HL-60 (cell line): ENCODE measurements at places on chromosomes 16 and 17.

GRCh38 chr16:19785512-19786130 is 67.5 kb downstream of the IQCK start:
- no peak for DNase-seq

DNA sequence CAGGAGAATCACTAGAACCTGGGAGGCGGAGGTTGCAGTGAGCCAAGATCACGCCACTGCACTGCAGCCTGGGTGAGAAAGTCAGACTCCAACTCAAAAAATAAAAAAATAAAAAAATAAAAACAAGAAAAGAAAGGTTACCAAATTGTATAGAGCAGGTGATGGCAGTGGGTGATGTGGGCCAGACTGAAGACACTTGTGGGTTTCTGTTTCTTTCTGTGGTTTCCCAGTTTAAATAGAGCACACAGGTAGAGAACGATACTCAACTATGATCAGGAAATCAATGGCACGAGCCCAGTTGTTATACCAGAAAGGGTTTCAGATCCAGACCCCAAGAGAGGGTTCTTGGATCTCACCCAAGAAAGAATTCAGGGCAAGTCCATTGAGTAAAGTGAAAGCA is 32.6 kb downstream of the NUBP1 start:
- no peak for DNase-seq

DNA sequence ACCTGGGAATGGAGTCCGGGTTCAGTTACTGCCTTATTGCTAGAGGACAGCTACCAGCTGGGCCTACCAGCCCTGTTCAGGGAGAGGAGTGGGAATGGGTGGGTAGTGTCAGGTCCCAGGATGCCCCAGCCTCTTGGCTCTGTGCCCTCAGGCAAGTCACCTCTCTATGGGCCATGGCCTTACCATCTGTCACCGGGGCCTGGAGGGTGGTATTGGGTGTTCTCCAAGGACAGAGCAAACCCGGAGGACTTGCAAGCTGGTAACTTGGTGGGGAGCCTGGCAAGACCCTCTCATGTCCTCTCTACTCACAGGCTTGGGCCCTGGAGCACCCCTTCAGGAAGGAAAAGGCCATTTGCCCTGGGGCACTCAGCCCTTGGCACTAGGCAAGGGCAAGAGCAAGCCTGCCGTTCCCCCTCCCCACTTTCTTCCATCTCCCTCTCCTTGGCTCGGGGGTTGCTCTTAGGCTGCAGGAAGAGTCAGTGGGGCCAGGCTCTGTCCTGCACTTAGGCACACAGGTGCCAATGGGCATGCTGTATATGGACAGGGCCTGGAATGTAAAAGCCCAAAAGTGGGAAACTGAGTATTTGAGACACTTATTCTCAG is 170.0 kb upstream of the ZNF267 start:
- DNase-seq = no peak

DNA sequence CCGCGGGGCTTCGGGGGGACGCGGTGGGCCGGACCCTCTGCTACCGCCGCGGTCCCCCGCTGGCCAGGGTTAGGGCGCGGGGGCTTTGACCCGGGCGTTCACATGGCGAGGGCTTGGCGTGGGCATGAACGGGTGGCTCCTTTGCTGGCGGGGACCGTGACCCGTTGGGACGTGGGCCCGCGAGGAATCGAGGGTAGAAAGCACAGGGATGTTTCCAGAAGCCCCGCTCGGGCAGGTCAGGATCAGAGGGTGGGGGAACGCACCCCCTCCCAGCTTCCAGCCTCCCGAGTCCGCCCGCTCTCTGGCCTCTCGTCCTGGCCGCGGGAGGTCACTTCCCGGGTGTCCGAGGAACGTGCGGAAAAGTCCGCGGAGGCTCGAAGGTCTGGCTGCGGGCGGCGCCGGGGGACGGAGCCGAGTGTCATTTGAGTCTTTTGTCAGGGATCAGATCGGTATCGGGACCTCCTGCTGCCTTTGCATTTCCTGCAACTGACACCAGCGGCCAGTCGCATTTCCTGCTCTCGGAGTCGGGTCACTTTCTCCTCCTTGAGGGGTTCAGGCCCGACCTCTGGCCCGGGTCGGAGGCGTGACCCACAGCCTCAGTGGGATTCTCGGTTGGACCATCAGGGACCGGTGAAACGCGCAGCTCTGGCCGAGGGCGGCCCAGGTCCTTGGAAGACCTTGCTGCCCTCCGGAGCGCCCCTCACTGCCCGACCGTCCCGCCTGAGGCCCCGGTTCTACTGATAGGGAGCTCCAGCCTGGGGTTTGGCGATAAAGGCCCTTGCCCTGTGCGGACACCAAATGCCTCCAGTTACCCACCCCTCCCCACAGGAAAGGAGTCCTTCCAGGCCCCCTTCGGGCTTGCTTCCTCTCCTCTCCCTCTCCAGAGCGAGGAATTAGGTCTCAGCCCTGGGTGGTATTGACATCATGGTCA is 702 bp upstream of the WNT3 start:
- no peak for DNase-seq

GRCh38 chr16:85879975-85880831 is 18.8 kb upstream of the IRF8 start:
- DNase-seq = no peak

GRCh38 chr17:74231928-74232907 is 18.8 kb downstream of the TTYH2 start:
- DNase-seq = no peak

DNA sequence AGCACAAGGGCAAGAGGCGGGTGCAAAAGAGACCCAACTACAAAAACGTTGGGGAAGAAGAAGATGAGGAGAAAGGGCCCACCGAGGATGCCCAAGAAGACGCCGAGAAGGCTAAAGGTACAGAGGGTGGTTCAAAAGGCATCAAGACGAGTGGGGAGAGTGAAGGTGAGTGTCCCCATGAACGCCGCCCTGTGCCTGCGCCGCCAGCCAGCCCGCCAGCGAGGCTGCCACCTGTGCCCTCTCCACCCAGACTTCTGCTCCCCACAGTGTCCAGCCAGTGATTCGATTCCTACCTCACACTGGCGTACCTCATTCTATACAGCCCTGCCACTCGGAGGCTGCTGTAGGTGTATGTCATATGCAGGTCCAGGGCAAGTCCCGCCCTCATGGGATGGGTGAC is 58.8 kb downstream of the CLEC16A start:
- DNase-seq = no peak

- DNase-seq = no peak
These were observed 10.1 kb upstream of the MAP2K6 start for GRCh38 chr17:69404399-69404798.

- DNase-seq = no peak
These were observed 148.2 kb downstream of the TMEM132E start for GRCh38 chr17:34727601-34728000.

DNA sequence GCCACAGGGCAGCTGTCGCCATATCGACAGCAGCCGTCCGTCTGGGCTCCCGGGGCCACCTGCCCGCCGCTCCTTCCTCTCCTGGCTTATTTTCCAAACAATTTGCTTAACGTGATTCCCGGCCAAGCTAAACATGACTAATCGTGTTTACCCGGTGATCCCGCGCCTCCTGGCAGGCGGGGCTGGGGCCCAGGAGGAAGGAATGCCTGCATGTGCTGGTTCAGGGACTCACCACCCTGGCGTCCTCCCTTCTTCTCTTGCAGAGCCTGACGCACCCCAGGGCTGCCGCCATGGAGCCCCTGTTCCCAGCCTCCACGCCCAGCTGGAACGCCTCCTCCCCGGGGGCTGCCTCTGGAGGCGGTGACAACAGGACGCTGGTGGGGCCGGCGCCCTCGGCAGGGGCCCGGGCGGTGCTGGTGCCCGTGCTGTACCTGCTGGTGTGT is 6.1 kb downstream of the SSTR5 start:
- DNase-seq = no peak

DNA sequence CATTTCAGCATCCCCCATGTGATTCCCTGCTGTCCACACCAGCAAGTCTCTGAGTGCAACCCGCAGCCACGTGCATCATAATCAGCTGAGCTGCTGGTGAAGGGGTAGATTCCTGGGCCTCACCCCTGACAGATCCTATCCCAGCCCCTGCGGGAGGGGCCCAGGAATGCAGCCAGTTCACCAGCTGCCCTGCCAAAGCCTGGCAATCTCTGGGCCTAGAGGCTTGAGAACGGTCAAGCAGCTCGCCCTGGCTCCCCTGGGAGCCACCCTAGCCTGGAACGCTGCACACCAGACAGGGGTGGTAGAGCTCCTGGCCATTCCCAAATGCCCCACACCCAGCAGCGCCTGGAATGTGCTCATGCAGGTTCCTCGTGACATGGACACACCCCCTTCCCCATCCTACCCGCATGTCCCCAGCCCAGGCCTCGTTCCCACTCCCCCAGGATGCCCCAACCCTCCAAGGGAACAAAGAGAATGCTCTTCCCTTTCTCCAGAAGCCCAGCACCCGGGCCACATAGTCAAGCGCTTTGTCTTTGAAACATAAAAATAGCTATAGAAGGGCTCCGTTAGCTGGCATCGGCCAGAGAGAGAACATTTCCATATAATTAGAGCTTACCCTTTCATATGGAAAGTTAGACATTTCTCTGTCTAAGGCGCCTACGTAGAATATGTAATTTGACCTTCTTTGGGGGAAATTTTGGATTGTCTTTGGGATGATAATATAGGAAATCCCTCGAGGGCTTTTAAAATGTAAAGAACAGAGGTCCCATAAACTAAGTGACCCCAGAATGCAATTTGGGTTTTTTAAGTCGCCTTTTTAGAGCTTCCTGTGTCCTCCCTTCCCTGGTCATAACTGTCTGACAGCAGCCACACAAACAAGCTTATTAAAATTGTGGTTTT is 3.4 kb downstream of the CEP295NL start:
- DNase-seq = no peak

DNA sequence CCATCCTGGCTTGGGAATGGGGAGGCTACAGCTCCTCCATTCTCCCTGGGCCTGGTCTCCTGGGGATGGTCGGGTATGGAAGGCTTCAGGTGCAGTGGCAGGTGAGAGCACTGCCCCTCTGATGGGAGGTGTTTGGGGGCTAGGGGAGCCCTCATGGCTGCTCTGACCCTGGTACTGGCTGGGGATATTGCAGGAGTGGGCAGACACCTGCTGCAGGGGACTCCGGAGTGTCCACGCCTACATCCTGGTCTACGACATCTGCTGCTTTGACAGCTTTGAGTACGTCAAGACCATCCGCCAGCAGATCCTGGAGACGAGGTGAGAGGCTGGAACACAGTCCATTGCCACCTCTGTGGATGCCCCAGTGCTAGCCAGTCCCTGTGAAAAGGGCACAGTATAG is 8.8 kb downstream of the RASL10B start:
- no peak for DNase-seq

- no peak for DNase-seq
These were observed 178.8 kb downstream of the MAP2K6 start for GRCh38 chr17:69593351-69593715.

DNA sequence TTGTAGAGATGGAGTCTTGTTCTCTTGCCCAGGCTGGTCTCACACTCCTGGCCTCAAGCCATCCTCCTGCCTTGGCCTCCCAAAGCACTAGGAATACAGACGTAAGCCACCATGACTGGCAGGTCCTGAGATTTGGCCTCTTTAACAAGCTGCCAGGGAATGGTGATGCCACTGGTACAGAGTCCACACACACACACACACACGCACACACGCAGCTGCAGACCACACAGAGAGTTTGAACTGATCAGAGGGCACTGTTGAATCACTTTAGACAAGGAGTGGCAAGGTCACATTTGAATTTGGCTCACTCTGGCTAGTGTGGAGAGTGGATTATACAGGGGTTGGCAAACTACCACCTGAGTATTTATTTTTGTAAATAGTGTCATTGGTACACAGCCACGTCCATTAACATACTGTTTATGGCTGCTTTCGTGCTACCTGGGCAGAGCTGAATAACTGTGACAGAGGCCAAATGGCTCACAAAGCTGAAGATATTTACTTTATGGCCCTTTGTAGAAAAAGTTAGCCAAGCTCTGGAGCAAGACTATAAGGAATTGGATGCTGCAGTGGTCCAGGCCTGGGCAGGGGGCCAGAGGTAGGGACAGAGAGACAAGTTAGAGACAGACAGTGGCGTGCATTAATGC is 9.9 kb downstream of the ITPRIPL2 start:
- no peak for DNase-seq

DNA sequence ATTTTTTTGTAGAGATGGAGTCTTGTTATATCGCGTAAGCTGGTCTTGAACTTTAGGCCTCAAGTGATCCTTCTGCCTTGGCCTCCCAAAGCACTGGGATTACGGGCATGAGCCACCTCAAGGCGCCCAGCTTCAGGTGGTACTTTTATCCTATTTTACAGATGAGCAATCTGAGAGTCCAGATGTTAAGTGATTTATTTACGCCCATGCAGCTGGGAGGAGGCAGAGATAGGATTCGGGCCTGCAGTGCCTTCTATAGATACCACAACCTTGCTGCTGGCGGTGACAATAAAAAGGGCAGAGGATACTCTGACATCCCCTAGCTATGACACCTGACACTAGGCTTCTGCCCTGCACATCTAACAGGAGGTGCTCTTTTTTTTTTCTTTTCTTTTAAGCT is 4.3 kb upstream of the KRT12 start:
- DNase-seq = no peak

- DNase-seq = no peak
These were observed 94.6 kb downstream of the SPECC1 start for GRCh38 chr17:20103454-20104446.

DNA sequence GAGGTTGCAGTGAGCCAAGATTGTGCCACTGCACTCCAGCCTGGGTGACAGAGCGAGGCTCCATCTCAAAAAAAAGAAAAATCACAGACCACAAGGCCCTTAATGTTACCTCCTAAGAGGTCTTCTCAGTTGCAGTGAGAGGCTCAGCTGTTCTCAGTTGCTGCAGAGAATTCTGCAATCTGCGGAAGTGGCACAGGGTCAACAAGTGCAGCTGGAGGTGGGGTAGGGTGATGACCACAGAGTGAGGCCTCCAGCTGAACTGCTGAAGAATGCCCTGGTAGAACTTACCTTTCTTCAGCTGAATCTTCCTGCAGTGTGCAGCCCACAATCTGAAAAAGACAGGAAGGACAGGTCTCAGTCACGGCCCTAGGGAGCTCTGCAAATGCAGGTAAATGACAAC is 26.3 kb downstream of the CNTNAP1 start:
- peak; percentile 66 for DNase-seq

DNA sequence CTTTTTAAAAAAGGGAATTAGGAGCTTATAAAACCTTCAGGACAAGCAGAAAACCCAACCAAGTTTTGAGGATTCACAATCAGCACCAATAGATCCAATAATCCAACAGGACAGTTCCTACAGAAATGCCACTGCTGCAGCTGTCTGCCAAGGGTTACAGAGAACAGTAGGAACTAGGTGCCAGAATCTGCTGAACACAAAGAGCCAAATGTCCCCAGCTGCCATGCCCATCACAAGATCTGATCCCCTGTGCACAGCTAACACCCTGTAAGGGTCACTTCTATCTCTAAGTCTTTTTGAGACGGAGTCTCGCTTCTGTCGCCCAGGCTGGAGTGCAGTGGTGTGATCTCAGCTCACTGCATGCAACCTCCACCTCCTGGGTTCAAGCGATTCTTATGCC is 262.3 kb downstream of the STX8 start:
- no peak for DNase-seq

GRCh38 chr17:55452139-55452790 is 30.6 kb upstream of the MMD start:
- no peak for DNase-seq

DNA sequence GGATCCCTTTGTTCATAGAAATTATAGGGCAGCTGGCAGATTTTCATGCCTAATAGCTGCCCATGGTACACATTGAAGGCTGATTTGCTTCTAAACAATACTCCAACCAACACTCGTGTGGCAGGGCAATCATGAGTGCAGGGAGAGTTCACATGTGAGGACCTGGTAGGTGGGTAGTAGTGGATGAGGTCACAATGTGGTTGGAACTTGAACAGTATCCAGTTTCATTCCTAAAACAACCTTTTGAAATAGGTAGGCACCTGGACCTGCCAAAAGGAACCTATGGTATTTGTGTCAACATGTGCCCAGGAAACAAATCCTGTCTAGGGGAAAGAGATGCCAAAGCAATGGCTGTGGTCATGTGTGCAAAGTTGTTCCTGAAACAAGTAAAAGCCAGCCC is 32.8 kb downstream of the CCL4 start:
- DNase-seq = no peak
